ENCODE measurements at places on chromosomes 12 and 14. TPM values are rescaled to one million over a fixed set of nuclear protein-coding genes. Genes with fewer than 3 reads are reported as not detected.

Gene NKX2-1
- not detected for total RNA-seq

Gene TXNDC16
- 11.5 TPM for total RNA-seq

Gene FGF6
- total RNA-seq = not detected

Gene CELA1
- total RNA-seq = not detected

Gene NUAK1
- total RNA-seq = 21.7 TPM

Gene CLEC4C
- not detected for total RNA-seq

Gene CYP46A1
- total RNA-seq = 0.59 TPM

Gene EFS
- total RNA-seq = 9.8 TPM

Gene TSHR
- not detected for total RNA-seq

Gene BCL11B
- 0.88 TPM for total RNA-seq

Gene CLEC7A
- under 0.01 TPM for total RNA-seq

Gene LDHB
- total RNA-seq = 422 TPM

Gene PSMC1
- total RNA-seq = 94.8 TPM

Gene LHX5
- total RNA-seq = not detected

Gene HOXC12
- under 0.01 TPM for total RNA-seq

Gene CTSG
- total RNA-seq = not detected

Gene GOLGA3
- total RNA-seq = 127 TPM

Gene CRACR2A
- 13.8 TPM for total RNA-seq

Gene MYH7
- not detected for total RNA-seq

Gene FCF1
- 33.3 TPM for total RNA-seq

Gene GLIPR1
- total RNA-seq = 83.2 TPM

Gene RTN1
- under 0.01 TPM for total RNA-seq

Gene DAAM1
- 24.2 TPM for total RNA-seq

Gene B4GALNT3
- total RNA-seq = 0.36 TPM

Gene RESF1
- total RNA-seq = 23.6 TPM

Gene GPR84
- not detected for total RNA-seq

Gene RAD9B
- total RNA-seq = 0.59 TPM

Gene ZDHHC22
- not detected for total RNA-seq

Gene ANKS1B
- 2.2 TPM for total RNA-seq

Gene CD163L1
- under 0.01 TPM for total RNA-seq

Gene SLC39A5
- total RNA-seq = not detected

Gene NUP107
- 43.8 TPM for total RNA-seq

Gene C12orf56
- under 0.01 TPM for total RNA-seq

Gene SLC25A29
- 19.9 TPM for total RNA-seq

Gene CCDC175
- not detected for total RNA-seq

Gene RPL10L
- not detected for total RNA-seq

Gene OTX2
- total RNA-seq = not detected

Gene CLEC2A
- total RNA-seq = not detected

Gene KRT74
- not detected for total RNA-seq

Gene SYNDIG1L
- total RNA-seq = not detected

Gene PTPN6
- total RNA-seq = 0.36 TPM

Gene CLSTN3
- total RNA-seq = 7.6 TPM

Gene ZNF385A
- 0.88 TPM for total RNA-seq

Gene TSPAN19
- not detected for total RNA-seq

Gene GLI1
- total RNA-seq = 0.29 TPM

Gene RHEBL1
- 0.72 TPM for total RNA-seq

Gene FAM181A
- total RNA-seq = not detected

All from osteoblast (primary cell).